ENCODE measurements at places on chromosomes 5 and 9.

DNA sequence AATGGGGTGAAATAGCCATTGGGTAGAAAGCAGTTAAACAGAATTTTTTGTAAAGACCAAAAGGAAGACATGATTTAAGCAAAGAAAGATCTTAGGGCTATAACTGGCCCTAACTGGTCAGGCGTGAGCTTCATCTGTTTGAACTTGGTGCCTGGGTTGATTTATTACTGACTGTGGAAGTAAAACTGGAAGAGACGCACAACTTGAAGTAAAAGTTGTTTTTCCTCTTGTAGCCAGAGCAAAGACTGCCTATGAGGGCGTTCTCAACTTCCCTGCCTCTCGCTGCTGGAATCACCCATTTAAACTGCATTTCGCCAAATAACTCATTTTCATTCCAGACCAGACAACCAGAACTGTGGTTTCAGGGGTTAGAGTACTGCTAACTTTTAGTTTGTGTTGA, 1.5 kb downstream of the THBS4 start:
- DNase-seq, result no peak

DNA sequence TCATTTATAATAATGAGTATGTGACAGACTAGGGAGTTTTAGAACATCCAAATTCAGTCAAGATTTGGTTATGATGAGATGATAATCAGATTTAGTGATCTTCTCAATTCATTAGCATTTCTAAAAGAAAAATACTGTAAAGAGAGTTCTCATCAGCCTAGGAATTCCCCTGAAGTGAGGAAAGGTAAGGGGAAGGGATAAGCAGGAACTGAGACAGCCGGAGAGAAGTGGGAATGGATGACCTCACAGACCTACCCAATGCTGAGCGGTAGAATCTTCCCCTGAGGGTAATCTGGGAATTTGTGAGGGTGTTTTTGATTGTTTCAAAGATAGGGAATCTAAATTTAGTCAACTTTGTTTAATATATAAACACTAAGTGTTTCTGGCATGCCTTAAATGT, 16.7 kb upstream of the GPBP1 start:
- DNase-seq, result no peak

GRCh38 chr5:179608131-179608581, 15.3 kb downstream of the HNRNPH1 start:
- no peak for DNase-seq

GRCh38 chr5:83787631-83788030, 67.0 kb upstream of the HAPLN1 start:
- DNase-seq, result no peak

DNA sequence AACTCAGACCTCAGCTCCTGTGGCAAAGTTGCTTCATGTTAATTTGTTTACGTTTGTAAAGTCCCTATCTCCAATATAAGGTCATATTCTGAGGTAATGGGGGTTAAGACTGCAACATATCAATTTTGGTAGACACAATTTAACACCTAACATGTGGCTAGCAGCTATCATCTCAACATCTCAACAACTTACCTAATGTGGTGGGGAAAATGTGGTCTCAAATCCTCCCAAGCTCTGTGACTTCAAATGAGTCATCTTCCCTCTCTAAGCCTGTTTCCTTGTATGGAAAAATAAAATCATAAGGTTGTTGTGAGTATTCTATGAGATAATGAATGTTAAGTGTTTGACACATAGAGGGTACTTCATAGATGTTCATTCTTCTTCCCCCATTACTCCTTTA, 443.3 kb downstream of the CDK5RAP2 start:
- DNase-seq, result no peak

GRCh38 chr5:135160036-135160675, 126.1 kb upstream of the PITX1 start:
- no peak for DNase-seq

DNA sequence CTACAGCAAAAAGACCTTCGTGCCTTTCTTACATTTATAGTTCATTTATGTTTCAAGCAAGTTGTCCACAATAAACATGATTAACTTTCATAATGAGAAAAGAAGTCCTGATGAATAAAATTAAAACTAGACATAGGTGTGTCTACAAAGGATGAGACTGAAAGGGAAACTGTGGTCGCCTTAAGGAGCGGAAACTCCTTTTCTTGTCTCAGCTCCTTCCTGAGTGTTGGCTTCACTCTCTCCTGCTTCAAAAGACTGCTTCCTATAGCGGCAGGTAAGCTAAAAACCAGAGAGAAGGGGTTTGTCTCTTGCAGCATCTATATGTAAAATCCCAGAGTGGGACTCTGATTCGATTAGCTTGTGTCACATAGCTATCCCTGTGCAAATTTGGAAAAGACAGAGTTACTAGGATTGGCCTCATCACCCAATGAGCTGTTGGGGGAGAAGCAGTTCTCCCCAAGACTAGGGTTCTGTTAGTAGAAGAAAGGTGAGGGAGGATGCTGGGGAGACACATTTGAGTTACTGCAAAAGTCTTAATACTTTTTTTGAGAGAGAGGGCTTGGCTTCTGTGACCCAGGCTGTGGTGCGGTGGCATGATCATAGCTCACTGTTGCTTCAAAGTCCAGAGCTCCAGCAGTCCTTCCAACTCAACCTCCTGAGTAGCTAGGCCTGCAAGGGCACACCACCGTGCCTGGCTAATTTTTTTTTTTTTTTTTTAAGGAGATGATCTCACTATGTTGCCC, 16.8 kb upstream of the CTSL start:
- no peak for DNase-seq

GRCh38 chr9:35870351-35870923, at the start of gene OR13J1:
Gene OR13J1 (minus strand): TSS chr9:35870401. CDS start chr9:35870401, 0 bp downstream.
- no peak for DNase-seq

GRCh38 chr9:69331444-69331843, 6.4 kb downstream of the ENTREP1 start:
- no peak for DNase-seq

GRCh38 chr5:99104538-99105132, 175.8 kb upstream of the CHD1 start:
- DNase-seq, result no peak

GRCh38 chr5:174849426-174849825, 125.0 kb downstream of the MSX2 start:
- DNase-seq, result no peak

GRCh38 chr9:2083479-2083878, 68.3 kb downstream of the SMARCA2 start:
- DNase-seq, result no peak

- DNase-seq, result no peak
Observed at GRCh38 chr5:50799596-50799995, 133.2 kb downstream of the PARP8 start.

DNA sequence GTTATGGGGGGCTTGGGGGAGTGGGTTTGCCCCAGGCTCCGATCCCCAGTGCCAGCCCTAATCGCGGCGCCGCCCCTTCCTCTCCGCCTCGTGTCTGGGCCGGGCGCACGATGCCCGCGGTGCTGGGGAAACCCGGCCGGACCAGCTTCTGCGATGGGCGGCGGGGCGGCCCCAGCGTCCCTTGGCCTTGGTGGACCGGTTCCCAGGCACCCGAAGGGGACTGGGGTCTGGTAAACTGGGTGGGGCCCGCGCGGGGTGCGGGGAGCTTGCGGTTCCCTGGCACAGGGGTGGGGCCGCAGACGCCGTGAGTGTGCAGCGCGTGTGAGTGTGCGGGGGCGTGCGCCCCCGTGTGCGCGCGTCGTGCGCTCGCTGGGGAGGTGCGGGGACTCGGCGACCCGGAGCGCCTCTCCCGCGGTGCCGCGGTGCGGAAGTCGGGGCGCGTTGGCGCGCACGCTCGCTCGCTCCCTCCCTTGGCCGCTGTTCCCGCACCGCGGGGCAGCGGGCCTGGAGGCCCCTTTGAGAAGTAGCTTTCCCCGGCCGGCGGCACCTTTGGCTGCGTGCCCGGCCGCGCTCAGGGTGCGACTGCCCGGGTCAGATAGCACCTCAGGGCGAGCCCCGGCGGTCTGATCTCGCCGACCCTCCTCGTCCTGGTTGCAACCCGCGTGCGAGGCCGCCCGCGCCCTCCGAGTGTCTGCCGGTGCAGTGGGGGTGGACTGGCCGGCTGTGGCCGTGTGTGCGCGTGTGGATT, 568 bp downstream of the MACIR start:
- peak; percentile 38 for DNase-seq

- no peak for DNase-seq
Observed at GRCh38 chr9:114538241-114538640, 33.0 kb upstream of the WHRN start.

DNA sequence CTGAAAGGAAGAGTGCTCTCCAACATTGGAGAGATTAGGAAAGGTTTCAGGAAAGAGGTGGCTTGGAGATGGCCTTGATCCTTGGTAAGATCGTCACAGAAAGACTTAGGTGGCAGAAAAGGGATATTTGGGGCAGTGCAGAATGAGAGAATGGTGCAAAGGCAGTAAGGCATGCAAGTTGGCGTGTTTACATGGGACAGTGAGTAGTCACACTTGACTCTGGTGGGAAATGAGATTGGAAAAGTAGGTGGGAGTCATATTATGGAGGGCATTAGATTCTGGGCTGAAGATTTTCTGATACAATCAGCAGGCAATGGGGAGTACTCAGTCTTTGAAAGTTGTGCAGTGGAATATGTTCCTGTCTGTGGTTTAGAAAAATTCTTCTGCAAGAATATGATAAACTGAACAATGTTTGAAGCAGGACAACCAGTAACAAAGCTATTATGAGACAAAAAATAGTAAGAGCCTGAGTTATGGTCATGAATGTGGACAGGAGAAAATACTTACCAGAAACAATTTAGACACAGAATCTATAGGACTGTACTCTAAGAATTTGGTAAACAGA, 76.2 kb upstream of the ANKRD55 start:
- no peak for DNase-seq

- DNase-seq, result no peak
Observed at GRCh38 chr5:10461904-10462555, 20.4 kb downstream of the ROPN1L start.

DNA sequence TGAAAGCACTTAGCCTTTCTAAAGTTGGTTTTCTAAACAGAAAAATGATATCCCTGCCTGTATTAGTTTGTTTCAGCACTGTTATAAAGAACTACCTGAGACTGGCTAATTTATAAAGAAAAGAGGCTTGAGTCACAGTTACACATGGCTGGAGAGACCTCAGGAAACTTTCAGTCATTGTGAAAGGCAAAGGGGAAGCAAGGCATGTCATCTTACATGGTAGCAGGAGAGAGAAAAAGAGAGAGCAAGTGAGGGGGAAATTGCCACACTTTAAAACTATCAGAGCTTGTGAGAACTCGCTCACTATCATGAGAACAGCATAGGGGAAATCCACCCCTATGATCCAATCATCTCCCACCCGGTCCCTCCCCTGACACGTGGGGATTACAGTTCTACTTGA, 64.9 kb downstream of the FAM170A start:
- no peak for DNase-seq

- no peak for DNase-seq
Observed at GRCh38 chr5:59516161-59516560, 377.4 kb downstream of the PDE4D start.

- DNase-seq, result no peak
Observed at GRCh38 chr5:169305366-169305765, 4.4 kb upstream of the SLIT3 start.

- DNase-seq, result no peak
Observed at GRCh38 chr9:83208065-83208850, 145.3 kb upstream of the RASEF start.

DNA sequence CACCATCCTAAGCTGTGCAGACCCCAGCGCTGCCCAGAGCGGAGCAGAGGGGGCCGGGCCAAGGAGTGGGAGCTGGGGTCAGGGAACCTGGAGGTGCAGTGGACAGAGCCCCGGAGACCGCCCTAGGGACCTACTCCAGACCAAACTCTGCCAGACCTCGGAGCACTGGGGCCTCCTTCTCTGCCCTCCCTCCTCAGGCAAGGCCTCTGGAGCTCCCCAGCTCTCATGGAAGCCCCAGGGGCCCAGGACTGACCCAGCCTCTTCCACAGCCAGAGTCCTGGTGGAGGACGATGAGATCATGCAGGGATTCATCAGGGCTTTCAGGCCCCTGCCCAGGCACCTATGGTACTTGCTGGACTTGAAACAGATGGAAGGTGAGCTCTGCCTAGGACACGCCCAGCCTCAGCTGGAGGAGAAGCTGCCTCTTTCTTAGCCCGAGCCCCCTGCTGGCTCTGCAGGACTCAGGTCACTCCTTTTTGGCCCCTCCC, 3.6 kb downstream of the PAEP start:
- DNase-seq, result no peak

GRCh38 chr9:123008909-123009308, 24.6 kb upstream of the GPR21 start:
- no peak for DNase-seq

- DNase-seq, result no peak
Observed at GRCh38 chr5:42592401-42593140, 164.0 kb upstream of the CCDC152 start.

- DNase-seq, result no peak
Observed at GRCh38 chr5:2166306-2166978, 283.7 kb upstream of the IRX4 start.

DNA sequence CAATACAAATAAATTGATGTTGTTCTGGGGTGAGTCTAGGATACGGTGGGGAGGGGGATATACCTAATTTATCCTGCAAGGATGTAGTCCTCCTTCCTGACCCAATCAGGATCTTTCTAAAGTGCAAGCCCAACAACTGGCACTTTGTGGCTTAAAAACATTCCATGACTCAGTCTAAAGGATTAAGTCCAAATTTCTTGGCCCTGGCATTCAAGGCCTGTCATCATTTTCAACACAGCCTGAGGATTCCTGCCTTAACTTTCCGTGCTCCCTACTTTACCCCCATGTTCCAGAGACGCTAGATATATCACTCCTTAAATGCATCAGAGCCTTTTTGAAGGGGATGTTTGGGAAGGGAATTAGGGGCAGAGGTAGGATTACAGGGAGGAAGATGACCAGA, 1.0 kb downstream of the FAM221B start:
- DNase-seq, result no peak

- DNase-seq, result no peak
Observed at GRCh38 chr9:75186767-75187380, 98.6 kb downstream of the OSTF1 start.

DNA sequence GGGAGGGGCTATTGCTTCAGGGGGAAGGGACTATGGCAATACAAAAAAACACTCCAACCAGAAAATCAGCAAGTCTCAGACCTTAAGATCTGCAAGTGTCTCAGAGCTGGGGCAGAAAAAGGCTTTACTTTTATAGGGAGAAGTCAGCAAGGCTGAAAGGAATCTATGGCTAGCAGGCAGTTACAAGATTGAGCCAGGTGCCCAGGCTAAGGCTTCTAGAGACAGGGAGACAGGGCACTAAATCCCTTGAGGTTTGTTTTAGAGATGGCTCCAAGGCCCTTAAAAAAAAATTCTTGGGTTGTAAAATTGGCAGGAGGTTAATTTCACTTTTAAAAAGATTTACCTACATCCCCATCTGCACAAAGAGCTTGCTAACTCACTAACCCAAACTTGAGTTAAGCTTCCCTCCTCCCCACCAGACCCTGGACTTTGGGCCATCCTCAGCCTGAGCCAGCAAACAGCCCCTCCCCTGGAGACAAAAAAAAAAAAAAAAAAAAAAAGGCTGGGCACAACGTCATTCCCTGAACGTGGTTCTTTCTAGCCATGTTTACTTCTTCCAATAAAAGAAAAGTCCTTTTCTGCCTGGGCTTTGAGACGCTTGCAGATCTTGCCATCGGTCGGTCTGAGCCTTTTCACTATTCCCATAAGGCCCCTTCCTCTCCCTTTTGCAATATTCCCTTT, 17.9 kb downstream of the NIPAL4 start:
- DNase-seq, result no peak

Data from activated CD8-positive, alpha-beta memory T cell treated with anti-CD3 and anti-CD28 coated beads for 48 hours (primary cell).